ENCODE measurements at places on chromosomes 11 and 22.

- no peak for DNase-seq
Observed at GRCh38 chr22:26906464-26906863, 249.1 kb downstream of the MIAT start.

DNA sequence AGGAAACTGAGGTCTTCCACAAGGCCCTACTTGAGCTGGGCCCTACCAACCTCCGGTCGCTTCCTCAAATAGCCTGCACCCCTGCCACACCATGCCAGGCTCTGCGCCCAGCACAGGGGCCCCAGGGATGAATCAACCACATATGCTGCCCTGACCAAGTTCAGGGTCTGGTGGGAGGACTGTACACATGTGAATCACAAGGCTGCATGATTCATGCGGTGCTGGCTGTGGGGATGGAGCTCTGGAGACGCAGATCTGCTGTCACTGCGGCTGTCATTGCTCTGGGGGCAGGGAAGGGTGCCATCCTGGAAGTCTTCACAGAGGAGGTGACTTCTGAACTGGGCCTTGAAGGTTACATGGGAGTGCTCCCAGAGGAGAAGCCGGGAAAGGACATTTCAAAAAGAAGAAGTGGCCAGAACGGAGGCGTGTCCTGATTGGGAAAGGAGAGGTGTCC is 21.5 kb downstream of the CYTH4 start:
- DNase-seq = no peak

DNA sequence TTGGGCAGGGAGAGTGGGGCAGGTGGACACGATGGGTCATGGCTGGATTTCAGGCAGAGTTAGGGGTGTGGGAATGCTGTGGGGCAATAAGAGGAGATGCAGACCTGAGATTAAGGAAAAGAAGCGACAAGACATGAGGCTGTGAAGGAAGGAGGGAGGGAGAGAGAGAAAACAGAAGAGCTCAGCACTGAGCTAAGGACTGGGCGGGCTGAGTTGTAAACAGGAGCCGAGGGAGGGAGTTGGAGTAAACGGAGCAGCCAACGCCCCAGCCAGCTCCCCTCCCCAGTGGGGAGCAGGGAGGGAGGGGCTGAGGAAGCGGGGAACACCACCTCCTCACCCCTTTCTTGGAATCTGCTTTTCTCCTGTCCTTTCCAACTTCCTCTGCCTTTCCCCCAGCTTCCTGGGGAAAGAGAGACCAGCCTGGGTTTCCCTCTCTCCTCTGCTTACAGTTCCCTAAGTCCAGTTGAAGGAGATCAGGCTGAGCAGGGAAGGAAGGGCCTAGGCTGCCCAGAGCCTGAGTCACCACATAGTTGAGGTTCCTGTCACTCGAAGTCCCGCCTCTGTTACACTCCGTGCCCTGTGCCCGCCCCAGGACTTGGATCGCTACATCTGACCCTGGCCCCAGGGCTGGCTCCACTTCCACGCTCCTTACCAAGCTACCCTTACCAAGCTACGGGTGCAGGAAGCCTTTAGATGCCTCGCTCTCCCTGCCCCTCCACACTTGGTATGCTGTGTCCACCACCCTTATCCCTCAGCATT is 6.7 kb upstream of the AHNAK start:
- DNase-seq = peak; percentile 44

DNA sequence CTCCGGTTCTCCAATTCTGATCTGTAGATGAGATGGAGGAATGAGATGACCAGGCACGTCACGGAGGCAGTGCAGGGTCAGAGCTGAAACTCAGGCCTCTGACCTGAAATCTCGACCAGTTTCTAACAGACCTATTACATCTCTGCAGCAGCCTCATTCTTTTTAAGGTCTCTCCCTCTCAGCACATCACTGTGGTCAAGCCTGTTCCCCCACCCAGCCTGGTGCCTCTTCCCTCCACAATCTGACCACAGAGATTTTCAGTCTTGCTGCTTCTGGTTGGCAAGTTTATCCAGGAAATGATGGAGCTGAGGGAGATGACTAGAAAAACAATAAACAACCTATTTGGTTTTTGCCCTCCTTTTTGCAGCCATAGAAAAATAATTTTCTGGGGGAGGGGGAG is 9.5 kb downstream of the GRAMD1B start:
- DNase-seq = no peak

- DNase-seq = no peak
Observed at GRCh38 chr11:103378931-103379330, 269.7 kb downstream of the DYNC2H1 start.

- DNase-seq = no peak
Observed at GRCh38 chr22:36162127-36163034, 1.8 kb upstream of the APOL3 start.

- DNase-seq = no peak
Observed at GRCh38 chr11:124081483-124081882, 33.8 kb upstream of the VWA5A start.

GRCh38 chr11:23359297-23359696 is 499.0 kb upstream of the CCDC179 start:
- no peak for DNase-seq

DNA sequence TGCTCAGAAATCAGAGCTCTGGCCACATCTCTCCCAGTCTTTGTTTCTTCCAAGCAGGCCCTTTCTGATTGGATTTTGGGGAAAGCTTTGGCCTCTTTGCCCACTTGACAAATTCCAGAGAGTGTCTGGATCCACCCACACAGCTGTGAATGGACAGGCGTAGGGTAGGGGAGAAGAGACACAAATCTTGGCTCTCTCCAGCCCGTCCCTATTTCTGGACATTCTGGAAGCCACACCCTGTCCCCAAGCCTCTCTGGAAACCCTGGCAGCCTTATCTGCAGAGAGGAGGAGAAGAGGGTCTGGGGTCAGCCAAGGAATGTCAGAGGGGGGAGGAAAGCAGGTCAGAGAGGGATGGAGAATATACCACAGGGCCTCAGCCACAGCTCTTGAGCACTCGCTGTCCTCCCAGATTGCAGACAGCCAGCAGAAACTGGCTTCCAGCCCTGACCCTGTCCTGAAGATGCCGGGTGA is 59.5 kb upstream of the WNT11 start:
- DNase-seq = no peak

- no peak for DNase-seq
Observed at GRCh38 chr22:33035272-33035863, 22.8 kb downstream of the SYN3 start.

DNA sequence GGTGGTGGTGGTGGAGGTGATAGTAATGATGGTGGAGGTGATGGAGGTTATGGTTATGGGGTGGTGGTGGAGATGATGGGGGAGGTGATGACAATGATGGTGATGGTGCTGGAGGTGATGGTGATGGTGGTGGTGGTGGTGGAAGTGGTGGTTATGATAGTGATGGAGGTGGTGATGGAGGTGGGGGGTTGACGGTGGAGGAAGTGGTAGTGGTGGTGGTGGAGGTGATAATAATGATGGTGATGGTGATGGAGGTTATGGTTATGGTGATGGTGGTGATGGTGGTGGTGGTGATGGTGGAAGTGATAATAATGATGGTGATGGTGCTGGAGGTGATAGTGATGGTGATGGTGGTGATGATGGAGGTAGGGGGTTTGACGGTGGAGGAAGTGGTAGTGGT is 16.9 kb upstream of the WNT7B start:
- no peak for DNase-seq

DNA sequence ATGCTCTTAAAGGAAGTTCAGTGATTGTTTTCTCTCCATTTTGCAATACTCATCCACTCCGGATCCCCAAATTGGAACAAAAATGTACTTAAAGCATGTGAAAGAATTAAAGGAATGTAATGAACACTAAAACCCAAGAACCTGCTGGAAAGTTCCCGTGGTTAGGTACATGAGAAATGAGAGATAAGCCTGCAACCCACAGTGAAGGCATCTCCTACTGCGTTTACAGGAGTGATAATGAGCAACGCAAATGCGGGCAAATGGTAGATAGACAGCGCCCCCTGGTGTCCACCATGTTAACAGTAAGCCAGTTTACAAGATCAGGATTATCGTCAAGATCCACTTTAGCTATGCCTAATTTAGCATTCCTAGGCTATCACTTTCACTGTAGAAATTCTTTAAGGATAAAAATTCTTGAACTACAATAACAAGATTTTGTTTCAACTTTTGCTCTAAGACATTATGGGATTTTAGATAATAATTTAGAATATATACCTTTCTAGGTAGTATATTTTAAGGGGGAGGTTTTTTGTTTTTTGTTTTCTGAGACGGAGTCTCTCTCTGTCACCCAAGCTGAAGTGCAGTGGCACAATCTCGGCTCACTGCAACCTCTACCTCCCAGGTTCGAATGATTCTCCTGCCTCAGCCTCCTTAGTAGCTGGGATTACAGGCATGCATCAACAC is 29.9 kb downstream of the ALG9 start:
- DNase-seq = peak; percentile 77

- DNase-seq = no peak
Observed at GRCh38 chr11:70034740-70035365, 43.3 kb upstream of the ANO1 start.

- no peak for DNase-seq
Observed at GRCh38 chr22:47772864-47773263, 1010.4 kb downstream of the TBC1D22A start.
